ENCODE measurements at places on chromosomes 4 and X. TPM values are rescaled to one million over a fixed set of nuclear protein-coding genes. Genes with fewer than 3 reads are reported as not detected.

TLR10 gene
- 0.15 TPM for total RNA-seq

GLUD2 gene
- 2.2 TPM for total RNA-seq

ADH4 gene
- total RNA-seq = not detected

HTT gene
- total RNA-seq = 44.8 TPM

FGF2 gene
- 30.8 TPM for total RNA-seq

TRAM1L1 gene
- 4.2 TPM for total RNA-seq

ZCCHC4 gene
- total RNA-seq = 16.9 TPM

PROM1 gene
- total RNA-seq = not detected

APEX2 gene
- 7.9 TPM for total RNA-seq

PPA2 gene
- total RNA-seq = 101 TPM

All from smooth muscle cell of trachea (primary cell).